Skin of body (tissue), 3 donors: ENCODE measurements at places on chromosomes 3 and 15.

DNA sequence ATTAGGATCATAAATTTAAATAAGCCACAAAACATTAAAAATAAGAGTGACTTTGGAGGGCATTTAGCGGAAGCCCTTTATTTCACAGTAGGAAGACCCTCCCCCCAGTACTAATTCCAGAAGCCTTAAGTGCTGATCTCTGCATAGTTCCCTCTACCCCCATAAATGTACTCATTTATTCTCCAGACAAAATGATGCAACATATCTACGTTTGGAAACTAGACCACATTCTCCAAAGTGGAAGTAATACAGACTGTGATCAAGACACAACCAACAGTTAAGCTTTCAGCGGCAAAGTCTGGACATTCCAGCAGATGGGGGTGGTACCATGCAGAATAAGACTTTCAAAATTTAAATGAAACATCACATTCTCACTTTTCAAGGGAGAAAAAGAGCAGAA, 44.8 kb upstream of the RPS17 start:
- no peak for DNase-seq

DNA sequence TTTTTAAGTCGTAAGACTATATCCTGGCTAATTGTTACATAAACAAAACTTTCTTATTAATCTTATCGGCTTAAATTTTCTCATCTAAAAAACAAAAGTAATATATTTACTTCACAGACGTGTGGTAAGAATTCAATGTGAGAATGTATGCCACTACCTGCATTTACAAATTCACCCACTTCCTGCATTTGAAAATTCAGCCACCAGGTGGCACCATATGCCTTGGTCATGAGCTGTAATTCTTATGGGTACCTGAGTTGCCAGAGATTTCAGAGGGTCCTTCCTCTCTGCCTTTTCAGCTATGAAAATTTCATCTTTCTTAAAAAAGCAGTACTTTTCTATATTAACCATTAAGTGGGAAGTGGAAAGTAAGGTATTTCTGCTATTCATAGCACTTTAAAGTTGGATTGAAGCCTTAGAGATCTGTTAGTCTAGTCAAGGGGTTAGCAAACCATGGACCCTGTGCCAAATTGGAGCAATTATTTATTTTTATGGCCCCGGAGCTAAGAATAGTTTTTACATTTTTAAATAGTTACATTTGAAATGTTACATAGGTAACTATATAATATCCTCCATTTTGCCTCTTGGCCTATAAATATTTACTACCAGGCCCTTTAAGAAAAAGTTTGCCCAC, 127.8 kb downstream of the HCN4 start:
- DNase-seq = peak; percentile 31

GRCh38 chr3:104297617-104298016, 1069.1 kb upstream of the ALCAM start:
- DNase-seq = no peak

- no peak for DNase-seq
Observed at GRCh38 chr15:85063522-85064079, 81.9 kb downstream of the PDE8A start.

GRCh38 chr15:101307897-101308603, 13.0 kb upstream of the SNRPA1 start:
- DNase-seq = no peak

DNA sequence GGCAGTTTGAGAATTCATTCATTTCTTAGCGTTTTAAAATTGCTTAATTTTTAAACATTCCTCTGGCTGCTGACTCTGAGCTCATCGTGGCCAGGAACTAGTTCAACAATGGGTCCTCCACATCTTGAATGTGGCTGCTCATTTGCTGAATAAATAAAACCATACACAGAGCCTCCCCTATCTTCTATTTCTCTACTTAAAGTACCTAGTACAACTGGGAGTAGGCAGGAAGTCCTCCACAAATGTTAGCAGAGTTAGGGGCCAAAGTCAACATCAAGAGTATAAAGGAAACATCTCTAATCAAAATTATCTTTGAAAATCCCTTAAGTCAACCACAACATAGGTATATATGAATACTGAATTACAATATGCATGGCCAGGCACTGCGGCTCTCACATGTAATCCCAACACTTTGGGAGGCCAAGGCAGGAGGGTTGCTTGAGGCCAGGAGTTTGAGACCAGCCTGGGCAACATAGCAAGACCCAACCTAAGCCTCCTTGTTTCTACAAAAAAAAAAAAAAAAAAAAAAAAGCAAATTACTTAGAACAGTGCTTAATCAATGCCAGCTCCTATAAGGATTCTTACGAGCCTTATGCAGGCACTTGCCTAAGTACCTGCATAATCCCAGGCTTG, 57.5 kb upstream of the LMOD3 start:
- no peak for DNase-seq

DNA sequence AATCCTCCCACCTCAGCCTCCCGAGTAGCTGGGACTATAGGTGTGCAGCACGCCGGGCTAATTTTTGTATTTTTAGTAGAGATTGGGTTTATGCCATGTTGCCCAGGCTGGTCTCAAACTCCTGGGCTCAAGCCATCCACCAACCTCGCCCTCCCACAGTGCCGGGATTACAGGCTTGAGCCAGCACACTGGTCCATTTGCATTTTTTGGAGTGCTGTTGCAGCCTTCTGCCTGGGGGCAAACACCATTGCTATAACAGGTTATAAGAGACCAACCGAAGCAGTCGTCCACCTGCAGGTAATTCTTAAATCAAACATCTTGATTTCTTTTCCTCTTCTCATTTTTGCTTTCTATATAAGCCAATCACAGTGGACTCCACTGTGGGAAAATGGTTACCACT, 27.7 kb downstream of the ACKR4 start:
- DNase-seq = no peak

DNA sequence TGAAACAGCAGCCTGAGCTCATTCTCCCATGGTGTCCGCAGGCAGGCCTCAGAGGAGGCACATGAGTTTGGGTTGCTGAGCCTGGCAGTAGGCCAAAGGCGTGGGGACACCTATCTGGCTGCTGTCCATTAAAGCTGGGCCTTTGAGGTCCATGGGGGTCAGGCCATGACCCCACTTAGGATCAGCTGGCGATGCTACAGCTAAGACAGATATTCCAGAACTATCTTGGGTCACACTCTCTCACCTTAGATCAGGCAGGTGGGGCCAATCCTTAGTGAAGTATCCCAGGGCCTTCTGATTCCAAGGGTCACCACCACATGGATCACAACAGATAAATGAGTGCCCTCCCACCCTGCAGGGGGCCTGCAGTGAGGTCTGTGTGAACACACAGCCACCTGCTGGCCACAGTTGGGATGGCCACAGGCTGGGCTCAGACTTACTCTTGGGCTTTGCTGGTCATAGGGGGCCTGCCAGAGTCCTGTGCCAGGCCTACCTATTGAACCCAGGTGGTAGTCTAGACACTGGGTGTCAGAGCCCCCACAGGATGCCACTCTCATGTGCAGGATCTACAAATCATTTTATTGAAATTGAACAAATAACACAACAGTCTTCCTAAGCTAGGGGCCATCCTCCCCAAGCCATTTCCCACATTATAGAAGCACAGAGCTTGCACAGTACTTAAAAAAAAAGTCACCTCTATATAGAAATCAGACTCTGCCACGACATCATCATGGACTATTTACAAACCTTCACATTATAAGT, 2.0 kb upstream of the HYAL2 start:
- no peak for DNase-seq

- no peak for DNase-seq
Observed at GRCh38 chr3:8843347-8843746, 73.9 kb upstream of the OXTR start.

GRCh38 chr3:41682382-41682781, 279.5 kb downstream of the ULK4 start:
- no peak for DNase-seq
